Hematopoietic multipotent progenitor cell treated with erythropoietin and hydrocortisone succinate and interleukin-3 and kit ligand, for 17 days (in vitro differentiated cells): ENCODE measurements at places on chromosomes 3 and 15.

DNA sequence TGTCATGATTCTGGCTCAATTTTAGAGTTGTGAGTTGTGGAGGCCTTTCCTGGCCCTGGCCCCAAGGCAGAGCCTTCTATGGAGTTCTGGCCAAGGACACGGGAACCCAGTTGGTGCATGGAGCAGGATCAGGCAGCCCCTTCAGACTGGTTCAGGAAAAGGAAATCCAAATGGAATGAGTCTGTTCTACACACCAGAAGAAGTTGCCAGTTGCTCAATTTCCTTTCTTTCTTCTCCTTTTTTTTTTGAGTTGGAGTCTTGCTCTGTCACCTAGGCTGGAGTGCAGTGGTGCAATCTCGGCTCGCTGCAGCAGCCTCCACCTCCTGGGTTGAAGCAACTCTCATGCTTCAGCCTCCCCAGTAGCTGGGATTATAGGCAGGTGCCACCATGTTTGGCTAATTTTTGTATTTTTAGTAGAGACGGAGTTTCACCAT is 28.9 kb upstream of the BHLHE40 start:
- DNase-seq = no peak

DNA sequence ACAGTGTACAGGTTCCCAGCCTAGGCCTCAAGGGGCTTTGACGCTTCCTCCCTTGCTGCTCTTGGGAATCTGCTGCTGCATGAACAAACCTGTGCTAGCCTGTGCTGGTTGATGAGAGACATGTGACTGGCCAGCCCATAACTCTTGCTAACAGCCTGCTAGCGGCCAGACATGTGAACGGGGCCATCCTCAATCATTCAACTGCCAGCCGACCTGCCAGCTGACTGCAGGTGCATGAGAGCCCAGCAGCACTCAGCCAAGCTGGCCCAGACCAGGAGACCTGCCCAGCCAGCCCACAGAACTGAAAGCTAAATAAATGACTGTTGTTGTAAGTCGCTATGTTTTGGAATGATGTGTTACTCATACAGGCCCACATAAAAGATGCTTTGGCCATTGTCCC is 82.4 kb upstream of the DLG1 start:
- DNase-seq = no peak

DNA sequence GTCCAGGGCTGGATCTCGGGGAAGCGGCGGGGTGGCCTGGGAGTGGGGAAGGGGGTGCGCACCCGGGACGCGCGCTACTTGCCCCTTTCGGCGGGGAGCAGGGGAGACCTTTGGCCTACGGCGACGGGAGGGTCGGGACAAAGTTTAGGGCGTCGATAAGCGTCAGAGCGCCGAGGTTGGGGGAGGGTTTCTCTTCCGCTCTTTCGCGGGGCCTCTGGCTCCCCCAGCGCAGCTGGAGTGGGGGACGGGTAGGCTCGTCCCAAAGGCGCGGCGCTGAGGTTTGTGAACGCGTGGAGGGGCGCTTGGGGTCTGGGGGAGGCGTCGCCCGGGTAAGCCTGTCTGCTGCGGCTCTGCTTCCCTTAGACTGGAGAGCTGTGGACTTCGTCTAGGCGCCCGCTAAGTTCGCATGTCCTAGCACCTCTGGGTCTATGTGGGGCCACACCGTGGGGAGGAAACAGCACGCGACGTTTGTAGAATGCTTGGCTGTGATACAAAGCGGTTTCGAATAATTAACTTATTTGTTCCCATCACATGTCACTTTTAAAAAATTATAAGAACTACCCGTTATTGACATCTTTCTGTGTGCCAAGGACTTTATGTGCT is 527 bp downstream of the B2M start:
- DNase-seq = no peak

DNA sequence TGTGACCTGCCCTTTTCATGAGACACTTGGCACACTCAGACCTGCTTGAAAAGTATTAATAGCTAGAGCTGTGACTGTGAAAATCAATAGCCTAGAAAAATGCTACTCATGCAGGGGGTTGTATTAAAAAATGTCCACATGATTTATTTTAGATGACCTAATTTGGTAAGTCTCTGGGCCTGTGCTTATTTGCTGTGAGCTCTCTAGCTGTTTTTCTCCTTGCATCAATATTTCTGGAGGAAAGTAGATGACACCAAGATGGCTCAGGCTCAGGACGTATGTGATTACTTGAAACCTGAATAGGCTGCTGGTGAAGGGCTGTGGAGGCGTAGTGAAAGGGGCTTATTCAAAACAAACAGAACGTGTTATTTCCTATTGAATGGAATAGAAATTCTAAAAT is 29.5 kb downstream of the KCNAB1 start:
- no peak for DNase-seq

- no peak for DNase-seq
Observed at GRCh38 chr3:17307887-17308286, 423.1 kb downstream of the PLCL2 start.

GRCh38 chr15:48285329-48286214 is 45.7 kb upstream of the DUT start:
- peak; percentile 34 for DNase-seq

- no peak for DNase-seq
Observed at GRCh38 chr15:31379042-31379441, 52.4 kb downstream of the KLF13 start.

- no peak for DNase-seq
Observed at GRCh38 chr3:6516694-6517093, 344.2 kb upstream of the GRM7 start.

- DNase-seq = no peak
Observed at GRCh38 chr3:187943677-187944389, 198.6 kb upstream of the BCL6 start.

GRCh38 chr3:24311881-24312280 is 182.8 kb downstream of the THRB start:
- no peak for DNase-seq

- no peak for DNase-seq
Observed at GRCh38 chr15:58546635-58547627, 115.1 kb downstream of the LIPC start.

GRCh38 chr3:137796993-137797392 is 32.9 kb downstream of the SOX14 start:
- DNase-seq = no peak

GRCh38 chr3:50666837-50667236 is 7.9 kb upstream of the DOCK3 start:
- DNase-seq = no peak

DNA sequence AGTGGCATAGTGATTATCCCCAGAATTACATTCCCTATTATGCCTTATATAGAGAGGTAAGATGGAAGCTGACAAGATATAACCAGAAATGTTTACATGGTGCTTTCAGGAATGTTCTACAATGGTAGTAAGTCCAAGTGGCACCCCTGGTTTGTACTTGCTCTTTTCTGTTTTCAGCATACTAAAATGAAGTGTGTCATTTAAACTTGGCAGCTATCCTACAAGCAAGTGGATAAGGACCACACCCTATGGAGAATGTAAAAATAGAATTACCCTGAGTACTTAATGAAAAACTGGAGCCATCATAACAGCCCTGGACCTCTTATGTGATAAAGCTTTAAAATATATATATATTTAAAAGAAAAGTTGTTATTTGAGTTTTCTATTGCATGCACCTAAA is 1012.7 kb upstream of the CADM2 start:
- DNase-seq = no peak

GRCh38 chr3:196504556-196504955 is 988 bp upstream of the RNF168 start:
- no peak for DNase-seq

DNA sequence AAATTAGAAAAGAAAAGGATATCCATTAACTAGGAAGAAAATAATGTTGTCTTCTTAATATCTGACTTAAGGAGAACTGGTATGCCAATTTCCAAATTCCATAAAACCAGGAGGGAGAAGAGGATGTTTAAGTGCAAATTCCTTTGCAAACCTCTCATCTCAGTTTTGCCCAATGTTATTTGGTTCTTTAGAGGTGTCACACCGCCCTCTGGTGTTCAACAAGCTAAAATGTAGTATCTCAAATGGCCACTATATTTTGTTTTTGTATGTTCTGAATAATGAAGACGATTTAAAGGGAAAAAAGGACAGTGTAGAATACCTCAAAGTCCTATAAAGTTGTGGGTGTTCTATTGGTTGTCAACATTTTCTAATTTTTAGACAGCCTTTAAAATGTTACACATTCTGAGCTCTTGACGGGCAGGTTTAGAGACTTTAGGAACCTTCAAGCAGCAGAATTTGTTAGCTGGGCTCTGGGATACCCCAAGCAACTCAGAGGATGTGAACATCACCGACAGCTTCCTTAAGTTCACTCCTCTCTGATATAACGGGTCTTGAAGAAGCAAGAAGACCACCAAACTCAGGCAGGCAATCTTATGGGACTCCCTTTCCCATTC is 458.3 kb downstream of the MFSD1 start:
- DNase-seq = peak; percentile 46

DNA sequence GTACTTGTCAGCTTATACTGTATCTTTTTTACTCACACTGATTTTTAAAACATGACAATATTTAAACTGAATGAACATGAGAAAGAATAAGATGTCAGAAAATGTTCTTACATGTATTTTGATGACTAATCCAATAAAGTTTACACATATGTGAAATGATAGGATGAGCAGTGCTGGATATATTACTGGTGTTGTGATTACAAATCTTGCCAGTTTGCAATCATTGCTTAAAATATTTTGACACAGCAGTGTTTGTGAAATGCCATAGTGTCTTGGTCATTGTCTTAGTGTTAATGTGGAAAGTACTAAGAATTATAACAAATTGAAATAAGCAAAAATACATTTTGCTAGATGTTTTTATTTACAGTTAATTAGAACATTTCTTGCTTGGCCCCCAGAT is 118.7 kb upstream of the MLF1 start:
- DNase-seq = no peak

GRCh38 chr15:94203306-94203705 is 28.1 kb upstream of the MCTP2 start:
- DNase-seq = no peak

GRCh38 chr15:41860049-41860828 is 21.6 kb downstream of the PLA2G4B start:
- DNase-seq = no peak

DNA sequence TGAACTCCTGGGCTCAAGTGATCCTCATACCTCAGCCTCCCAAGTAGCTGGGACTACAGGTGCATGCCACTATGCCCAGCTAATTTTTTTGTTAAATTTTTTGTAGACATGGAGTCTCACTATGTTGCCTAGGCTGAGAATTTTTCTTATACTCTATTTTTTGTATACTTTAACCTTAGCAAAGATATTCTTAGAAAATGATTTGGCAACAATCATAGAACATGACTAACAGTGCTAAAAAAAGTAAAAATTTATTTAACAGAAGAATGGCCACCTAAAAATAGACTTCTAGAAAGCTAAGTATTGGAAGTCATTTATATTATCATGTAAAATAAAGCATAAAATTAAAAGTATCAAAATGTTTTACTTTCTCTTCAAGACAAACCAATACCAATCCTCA is 322.3 kb downstream of the PLCL2 start:
- DNase-seq = no peak

DNA sequence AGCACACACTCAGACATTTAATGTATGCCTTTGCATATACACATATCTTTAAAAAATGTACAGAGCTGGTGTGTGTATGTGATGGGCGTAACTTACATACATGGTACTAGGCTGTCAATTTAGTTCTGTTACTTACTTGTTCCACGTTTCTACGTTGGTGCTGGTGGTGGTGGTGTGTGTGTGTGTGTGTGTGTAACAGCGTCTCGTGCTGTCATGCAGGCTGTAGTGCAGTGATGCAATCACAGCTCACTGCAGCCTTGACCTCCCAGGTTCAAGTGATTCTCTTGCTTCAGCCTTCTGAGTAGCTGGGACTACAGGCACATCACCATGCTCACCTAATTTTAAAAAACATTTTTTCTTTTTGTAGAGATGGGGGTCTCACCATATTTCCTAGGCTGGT is 64.2 kb downstream of the ISG20 start:
- DNase-seq = no peak

DNA sequence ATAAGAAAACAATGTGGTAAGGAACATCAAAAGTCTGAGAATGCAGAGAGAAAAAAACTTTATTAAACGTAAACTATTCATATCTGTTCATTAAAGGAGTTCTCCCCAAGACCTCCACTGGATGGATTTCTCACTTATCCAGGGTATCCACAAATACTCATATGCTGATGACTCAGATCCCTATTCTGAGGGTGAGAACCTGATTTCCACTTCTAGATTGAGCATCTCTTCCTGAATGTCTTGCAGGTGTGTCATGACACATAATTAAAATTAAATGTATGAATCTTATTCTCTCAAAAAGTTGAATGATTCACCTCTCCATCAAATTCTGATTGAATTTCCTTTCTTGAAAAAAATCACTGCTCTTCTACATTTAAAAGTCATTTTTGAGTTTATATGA is 199.9 kb downstream of the MFSD1 start:
- DNase-seq = no peak

DNA sequence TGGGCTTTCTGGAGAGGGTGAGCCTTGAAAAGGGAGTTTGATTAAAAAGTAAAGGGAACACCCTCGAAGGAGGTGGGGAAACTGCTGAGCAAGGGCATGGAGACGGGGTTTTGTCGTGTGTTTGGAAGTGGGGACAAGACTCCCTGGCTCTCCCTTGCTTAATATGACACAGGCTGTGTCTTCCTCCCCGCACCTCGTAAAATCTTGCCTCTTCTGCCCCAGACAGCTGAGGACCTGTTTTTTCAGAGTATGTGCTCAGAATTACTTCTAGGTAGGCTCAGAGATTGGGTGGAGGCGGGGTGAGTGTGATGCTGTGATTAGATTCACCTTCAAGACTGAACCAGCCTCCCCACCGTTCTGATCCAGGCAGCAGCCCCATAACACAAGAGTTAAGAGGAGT is 244.4 kb upstream of the TLE3 start:
- DNase-seq = no peak

DNA sequence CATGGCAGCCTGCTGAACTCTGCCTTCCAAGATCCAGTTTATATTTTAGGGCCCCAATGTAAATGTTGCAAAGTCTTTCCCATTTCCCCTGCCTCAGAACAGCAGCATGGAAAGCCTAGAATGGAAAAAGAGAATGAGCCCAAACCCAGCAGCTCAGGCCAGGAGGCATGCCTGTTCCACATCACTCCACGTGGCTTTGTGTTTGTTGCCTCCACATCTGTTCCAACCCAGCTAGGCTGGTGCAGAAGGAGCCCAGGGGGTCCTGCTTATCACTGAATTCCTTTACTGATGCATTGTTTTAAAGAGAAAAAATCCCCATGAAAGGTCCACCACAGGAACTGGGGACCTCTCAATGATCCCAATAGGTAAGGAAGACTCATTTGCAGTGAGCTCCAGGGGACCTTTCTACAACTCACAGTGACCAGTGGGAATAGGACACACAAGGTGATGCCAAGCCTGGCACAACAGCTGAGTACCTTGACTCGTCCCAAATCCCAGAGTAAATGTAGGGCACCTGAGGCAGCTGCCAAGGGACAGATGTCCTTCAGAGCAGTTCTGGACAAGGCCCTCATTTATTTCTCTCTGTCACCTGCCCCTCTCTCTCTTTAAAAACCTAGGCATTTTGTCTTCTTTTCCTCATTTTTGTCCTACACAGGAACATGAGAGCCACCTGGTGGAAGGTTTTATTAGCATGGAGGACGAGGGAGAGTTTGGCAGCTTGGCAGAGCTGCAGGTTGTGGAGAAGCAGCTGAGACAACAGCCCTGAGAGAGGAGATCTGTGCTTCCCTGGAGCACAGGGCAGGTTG is 41.7 kb upstream of the ADAMTS17 start:
- no peak for DNase-seq
